ENCODE measurements at places on chromosomes 7 and 10. TPM values are rescaled to one million over a fixed set of nuclear protein-coding genes. Genes with fewer than 3 reads are reported as not detected.
A peak's percentile ranks its signal among the peaks of the same experiment; 100 is the strongest.

Gene PGAM2
- total RNA-seq: 2.8 TPM

Gene PSAP
- total RNA-seq: 588 TPM

Gene FIS1
- 190 TPM for total RNA-seq

Gene NUTM2E
- total RNA-seq: not detected

Gene SFR1
- total RNA-seq: 17.7 TPM

Gene OR2A7
- not detected for total RNA-seq

- no peak for DNase-seq
Measured at GRCh38 chr10:23173214-23174073, 18.7 kb upstream of the PTF1A start.

DNA sequence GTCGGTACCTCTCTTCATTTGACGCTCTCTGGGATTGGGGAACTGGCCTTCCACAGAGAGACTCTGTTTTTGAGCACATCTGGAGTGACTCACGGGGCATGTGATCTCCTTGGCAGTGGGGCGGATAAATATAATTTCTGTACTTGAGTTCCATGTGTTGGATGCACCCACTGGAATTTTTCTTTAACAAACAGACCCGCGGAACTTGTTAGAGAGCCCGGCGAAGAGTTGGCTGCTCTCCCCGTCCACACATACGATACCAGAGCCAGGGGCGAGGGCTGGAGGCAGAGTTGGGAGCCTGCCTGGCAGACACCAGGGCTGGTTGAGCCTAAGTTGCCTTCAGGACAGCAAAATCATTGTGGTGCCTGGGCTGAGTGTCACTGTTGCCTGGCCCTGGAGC lies at the start of gene FAM180A:
TSS of gene FAM180A (minus strand) at position 44 of the 400 bp plus-strand sequence. CDS start 233 bp downstream, outside the sequence.
- DNase-seq: no peak

DNA sequence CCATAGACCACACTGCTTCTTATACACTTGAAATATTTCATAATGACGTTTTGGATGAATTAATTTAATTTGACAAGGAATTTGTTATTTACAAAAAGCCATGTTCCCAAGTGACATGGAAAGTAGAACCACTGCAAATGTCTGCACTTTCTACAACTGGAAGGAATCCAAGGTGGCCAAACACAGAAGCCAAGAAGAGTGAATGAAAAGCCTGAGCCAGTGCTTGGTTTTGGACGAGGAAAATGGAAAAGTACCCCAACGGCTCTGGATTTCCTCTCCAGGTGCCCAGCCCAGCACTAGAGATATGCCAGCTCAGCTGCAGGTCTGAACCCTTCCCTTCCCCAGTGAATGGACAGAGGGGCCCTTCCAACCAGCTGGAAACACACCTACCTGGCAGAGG lies 279.4 kb downstream of the TNS3 start:
- DNase-seq: peak; percentile 29

DNA sequence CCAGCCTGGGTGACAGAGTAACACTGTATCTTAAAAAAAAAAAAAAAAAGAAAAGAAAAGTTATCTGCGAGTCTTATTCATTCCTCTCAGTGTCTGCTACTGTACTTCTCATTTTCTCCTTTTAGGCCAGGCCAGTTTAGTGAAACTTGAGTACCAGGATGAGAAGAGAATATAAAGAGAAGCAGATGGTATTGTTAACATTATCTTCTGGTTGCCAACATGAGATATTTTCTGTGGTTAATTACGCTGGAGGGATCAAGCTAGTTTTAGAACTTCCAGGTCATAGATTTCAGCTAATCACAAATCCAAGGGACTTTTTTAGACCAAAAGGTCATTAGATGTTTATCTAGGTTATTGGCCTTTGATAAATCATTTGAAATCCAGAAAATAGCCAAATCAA lies 252.6 kb upstream of the SMIM30 start:
- DNase-seq: peak; percentile 38

DNA sequence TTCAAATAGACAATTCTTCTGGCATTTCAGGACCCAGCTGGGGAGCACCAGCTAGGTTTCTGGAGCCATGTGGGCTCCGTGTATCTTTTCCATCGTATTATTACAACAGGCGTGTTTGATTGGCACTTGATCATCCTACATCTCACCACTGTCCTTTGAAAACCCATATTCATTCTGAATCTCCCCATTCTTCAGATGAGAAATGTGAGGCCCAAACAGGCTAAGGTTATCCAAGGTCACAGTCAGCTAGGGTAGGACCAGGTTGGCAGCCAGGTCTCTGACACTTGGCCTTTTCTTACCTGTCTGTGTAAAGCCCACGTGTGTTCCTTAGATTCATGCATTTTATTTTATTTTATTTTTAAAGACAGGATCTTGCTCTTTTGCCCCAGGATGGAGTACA lies 102.4 kb upstream of the SH2B2 start:
- DNase-seq: no peak

DNA sequence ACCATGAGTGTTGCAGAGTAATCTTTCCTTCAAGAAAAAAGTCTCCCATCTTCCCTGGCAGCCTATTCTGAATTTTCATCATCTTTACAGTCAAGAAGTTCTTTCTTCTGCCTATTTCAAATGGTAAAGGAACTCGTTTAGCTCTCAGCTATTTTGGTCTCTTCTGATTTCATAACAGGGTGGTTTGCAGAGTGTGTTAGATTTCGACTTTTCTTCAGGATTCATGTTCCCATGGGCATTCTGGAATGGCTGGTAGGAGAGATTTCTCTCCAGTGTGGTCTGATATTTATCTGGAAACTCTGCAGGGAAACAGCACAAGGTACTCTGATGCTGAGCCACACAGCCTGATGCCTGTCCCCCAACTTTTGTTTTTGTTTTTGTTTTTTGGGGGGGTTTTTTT lies 111.1 kb upstream of the FAM171A1 start:
- no peak for DNase-seq

DNA sequence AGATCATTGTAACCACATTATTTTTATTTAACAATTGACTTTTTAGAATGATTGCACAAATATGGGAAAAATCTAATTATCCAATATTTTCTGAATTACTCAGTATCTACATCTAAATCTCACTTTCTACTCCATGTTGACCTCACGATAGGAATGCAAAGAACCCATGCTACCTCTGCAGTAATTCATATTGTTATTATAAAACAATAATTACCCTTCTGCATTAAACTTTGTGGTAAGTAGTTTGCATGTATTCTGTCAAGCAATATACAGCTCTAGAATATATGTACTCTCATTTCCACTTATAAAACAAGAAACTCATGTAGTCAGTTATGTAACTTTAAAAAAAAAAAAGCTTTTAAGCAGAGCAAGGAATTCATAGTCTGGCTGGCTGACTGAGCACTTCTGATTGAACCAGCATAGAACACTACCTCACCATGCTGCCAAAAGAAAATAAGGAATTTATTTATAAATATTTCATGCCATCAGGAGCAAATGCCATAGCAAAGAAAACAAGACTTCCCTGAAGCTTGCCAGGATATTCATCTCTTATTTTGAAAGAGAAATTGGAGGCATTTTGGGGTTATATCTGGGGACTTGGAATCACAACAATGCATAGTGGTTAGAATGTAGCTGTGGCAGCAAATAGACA lies 895.7 kb downstream of the XPNPEP1 start:
- DNase-seq: no peak

DNA sequence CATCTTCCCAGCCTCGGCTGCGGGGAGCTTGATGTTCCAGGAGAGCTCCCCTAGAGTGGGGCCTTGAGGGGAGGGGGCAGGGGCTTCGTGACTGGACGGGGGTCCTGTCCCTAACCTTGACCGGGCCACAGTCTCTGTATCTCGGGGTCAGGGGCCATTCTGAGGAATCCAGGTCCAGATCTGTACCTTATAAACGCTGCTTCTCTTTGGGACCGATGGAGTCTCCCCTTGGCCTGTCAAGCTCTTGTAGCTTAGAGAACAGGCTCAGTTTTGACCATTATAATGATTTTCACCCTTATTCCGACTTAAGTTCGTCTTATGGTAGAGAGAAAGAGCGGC lies 831 bp downstream of the ZKSCAN5 start:
- DNase-seq: no peak

- peak; percentile 52 for DNase-seq
Measured at GRCh38 chr7:130490888-130491804, 739 bp upstream of the MEST start.

- DNase-seq: peak; percentile 39
Measured at GRCh38 chr10:63603709-63604445, 82.7 kb downstream of the REEP3 start.

DNA sequence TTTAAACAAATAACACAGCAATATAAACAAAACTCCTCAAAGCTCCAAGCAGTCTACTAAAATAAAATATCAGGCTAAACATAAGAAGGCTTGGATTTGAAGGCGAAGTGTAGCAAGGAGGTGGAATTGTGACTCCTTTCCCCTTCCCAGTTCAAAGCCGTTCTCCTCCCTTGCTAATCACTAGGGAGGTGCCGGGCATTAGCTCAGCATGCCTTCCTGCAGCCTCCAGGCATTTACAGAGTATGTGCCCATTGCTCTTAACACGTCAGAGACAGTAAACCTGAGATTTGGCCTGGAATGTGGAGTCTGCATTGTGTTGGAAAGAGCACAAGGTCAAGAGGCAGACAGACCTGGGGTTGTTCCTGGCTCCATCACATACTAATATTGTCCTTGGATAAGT lies 15.6 kb downstream of the CNNM1 start:
- DNase-seq: no peak

- no peak for DNase-seq
Measured at GRCh38 chr10:91511549-91512330, 101.6 kb downstream of the HECTD2 start.

GRCh38 chr10:132142396-132143161 lies 44.2 kb upstream of the DPYSL4 start:
- peak; percentile 37 for DNase-seq

Data from G401 (cell line).